ENCODE measurements at places on chromosomes 11 and 22.

DNA sequence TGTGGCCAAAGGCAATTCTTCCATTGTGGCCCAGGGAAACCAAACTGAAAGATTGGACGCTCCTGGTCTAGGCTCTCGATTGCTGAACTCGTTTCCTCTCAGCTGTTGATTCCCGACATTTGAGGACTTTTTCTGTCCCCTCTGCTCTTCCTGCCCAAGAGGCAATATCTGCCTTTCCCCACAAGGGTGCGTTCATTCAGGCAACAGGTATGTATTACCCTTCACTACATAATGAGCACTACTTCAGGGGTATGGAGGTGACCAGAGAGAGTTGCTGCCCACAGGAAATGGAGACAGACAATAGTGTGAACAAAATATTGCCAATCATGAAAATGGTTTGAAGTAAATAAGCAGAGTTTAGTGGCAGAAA, 8.2 kb downstream of the PTH start:
- no peak for DNase-seq

DNA sequence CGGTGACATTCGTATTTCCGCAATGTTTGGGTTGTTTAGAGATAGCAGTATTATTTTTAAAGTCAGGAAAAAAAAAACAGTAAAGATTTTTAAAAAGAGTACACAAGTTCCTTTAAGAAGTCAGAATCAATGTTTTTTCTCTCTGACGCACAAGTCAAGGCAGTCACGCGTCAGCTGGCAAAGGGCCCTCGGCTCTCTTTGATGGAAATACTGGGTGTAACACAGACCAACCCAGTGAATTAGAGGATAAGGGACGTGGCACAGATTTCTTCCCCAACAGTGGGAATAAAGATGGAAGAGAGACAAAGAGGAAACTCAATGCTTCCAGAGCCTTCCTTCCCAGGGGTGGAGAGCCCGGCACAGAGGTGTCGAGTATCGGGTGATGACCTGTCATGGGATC, 13.4 kb downstream of the ASCC2 start:
- no peak for DNase-seq

DNA sequence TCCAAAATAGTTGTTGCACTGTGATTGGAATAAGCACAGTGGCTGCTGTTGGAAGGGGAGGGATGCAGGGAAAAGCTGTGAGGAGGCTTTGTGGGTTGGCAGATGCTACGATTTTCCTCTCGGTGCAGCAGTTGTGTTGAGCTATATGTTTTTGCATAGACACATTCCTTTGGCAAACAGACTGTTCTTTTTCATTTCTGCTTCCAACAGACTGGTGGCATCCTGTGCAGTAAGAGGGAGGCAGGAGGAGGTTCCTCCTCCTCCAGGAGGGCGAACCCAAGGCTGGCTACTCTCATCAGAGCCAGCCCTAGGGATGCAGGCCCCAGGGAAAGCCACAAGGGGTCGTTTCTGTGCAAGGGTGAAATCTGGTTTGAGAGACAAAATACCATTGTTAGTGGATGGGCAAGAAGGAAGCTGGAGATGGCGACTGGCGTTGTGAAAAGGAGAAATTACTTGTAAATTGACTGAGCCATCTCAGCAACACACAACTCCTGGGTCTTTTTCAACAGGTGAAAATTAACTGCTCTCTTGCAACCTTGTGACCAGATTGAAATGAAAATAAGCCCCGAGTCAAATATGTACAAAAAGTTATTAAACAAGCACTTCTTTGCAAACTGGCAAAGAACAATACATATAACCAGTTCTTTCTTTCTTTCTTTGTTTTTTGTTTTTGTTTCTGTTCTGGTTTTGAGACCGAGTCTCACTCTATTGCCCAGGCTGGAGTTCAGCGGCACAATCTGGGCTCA, 26.5 kb upstream of the UBASH3B start:
- no peak for DNase-seq

DNA sequence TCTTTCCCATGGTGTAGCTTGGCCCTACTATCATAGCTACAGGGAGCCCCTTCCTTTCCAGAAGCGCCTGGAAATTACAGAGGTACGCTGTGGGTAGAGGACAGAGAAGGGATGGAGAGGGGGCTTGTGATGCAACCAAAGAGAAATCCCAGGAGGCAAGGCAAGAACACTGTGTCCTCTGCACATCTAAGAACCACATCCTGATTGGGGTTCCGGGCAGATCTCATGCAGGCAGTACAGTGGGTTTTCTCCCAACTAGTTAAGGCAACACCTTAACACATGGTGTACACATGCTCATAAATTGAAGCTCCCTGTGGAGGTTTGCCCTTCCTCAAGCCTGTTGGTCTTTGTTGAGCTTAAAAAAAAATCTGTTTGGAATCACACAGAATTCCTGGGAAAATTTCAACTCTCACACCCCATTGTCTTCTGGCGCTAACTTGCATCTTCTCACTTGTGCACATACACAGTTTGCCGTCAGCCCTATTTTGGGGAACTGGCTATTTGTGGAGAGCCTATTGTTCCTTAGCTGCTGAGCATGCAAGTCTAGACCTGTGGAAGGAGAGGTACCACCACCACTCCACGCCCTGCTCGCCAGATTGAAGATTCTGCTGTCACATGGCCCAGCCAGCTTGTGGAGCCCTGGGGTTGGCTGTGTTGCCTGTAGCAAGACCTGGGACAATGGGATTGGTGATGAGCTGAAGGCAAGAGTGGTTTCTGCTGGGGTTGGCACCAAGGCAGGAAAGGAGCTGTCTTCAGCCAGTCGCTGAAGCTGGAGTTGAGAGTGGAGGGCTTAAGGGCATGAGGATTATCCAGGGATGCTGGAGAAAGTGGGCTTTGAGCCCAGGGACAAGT, 52.4 kb downstream of the ALX4 start:
- DNase-seq, result no peak

- DNase-seq, result peak; percentile 79
Measured at GRCh38 chr11:65606876-65607613, 7.0 kb downstream of the MAP3K11 start.

GRCh38 chr11:122101625-122102291, 14.3 kb downstream of the BLID start:
- DNase-seq, result peak; percentile 25

DNA sequence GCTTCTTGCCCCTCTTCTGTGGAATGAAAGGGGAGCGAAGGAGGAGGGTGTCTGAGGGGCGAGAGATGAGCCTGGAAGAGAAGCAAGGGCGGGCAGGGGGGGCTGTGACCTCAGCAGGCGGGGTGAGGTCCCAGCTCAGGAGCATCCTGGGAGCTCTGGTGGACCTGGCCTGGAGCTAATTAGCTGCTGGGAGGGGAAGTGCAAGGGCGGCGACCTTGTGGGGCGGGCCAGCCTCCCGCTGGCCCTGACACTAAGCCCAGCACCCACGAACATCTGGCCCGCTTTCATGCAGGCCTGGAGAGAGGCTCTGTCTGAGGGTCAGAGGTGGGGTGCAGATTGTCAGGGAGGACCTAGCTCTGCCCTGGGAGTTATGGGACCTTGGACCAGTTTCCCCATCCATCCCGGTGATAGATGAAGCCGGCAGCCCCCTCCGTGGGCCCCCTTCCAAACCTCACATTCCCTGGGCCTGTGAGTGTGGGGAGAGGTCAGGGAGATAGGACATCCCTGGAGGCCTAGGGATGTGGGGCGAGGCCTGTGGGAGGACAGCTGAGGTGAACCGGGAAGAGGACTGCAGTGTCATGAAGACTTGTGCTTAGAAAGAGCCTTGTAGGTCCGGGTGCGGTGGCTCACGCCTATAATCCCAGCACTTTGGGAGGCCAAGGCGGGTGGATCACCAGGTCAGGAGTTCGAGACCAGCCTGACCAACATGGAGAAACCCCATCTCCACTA, 28.5 kb upstream of the CD82 start:
- no peak for DNase-seq

DNA sequence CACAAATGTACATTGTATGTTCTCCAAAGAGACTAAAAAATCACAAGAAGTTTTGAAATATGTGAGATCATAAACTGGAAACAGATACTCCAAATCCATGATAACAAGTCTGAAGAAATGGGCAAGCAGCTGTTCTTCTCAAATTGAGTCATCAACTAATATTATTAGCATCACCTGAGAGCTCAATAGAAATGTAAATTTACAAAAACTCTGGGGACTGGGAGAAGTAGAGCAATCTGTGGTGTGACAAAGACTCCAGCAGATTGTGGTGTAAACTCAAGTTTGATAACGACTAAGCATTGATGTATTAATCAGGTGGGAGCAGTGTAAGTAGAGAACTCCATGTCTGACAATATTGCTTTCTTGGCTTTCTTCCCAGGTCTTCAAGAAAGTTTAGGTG, 53.2 kb downstream of the GLYATL1 start:
- DNase-seq, result no peak

DNA sequence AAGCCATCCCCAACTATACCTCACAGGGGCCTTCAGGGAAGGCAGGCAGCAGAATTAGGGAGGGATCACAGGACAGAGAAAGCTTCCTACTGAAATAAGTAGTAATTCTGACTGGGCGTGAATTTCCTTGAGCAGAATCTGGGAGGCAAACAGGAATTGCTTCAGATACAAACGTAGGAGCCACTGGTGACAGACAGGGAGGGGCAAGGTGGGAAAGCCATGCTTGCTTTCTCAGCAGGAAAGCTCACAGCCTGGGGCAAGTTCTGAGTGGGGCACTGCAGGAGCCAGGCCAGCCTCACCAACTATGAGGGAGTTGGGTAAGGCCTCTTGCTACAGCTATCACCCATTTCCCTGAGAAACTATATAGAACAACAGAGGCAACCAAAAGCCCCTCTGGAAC, 43.6 kb downstream of the ARHGAP32 start:
- no peak for DNase-seq

DNA sequence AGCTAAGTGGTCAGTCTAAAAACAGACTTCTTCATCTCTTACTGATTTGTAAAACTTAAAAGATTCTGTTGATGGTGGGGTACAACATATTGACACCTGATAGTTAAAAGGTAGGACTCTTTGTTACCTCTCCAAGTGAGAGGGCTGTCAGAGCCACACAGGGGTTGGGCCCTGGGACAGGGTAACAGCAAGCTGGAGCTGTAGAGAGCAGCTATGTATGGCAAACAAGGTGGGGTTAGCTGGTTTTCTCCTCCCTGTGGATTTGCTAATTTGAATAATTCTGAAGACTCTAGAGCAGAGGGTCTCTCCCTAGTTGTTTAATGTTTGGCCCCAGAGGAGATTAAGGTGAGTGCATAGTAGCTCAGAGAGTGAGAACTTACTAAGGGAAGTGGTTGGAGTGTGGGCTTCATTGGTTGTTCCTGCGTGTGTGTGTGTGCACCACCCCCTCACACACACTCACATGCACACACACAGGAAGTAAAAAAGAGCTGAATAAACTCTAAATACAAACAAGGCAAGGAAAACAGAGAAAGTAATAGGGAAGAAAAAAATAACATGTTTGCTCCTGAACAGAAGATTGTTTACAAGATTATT, 9.2 kb upstream of the GAS2 start:
- DNase-seq, result no peak

GRCh38 chr11:94449437-94449836, 44.2 kb downstream of the MRE11 start:
- no peak for DNase-seq

- DNase-seq, result no peak
Measured at GRCh38 chr11:13415201-13415600, 47.8 kb downstream of the BTBD10 start.

- DNase-seq, result peak; percentile 83
Measured at GRCh38 chr22:21629255-21630149, at the start of gene YDJC. TSS of gene YDJC (minus strand) at chr22:21630022. CDS start at chr22:21630014, 8 bp downstream.

- DNase-seq, result no peak
Measured at GRCh38 chr11:1023811-1024596, 12.5 kb downstream of the MUC6 start.

DNA sequence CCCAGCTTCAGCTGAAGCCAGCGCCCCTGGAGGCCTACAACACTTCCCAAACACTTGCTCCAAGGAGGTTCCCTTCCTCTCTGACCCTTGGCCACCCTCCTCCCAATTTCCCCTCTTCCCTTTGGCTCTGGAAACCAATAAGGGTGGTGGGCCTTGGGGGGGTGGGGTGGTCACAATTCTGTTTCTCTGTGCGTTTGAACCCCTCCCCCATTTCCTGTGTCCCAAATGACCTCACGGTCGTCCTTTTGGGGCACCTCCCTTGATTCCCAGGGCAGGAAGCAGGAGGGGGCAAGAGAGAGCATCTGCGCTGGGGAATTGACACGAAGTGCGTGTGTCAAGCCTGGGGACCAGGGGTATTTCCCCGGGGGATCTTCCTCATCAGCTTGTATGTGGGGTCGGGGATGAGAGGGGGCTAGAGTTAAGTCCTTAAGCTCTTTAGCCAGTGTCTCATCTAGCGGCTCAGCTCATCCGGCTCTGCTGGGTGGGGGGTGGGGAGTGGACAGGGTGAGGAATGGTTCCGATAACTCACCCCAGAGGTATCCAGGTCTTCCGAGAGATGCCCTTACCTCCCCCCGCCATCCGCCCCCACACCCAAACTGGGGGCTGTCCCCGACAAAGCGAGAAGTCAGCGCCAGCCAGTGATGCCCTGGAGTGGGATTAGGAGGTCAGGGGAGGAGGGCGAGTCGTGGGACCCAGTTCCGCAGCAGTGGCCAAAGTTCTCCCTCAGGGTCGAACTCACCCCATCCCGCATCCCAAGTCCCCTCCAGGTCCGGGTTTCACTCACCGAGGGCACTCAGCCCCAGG, 587 bp downstream of the ESAM start:
- DNase-seq, result no peak

GRCh38 chr11:15523543-15523942, 408.8 kb downstream of the INSC start:
- DNase-seq, result no peak
